ENCODE measurements at places on chromosomes 3 and 15.

- DNase-seq = no peak
Observed at GRCh38 chr3:112333002-112333380, at the start of gene CD200. CD200 (plus strand) TSS chr3:112333156; CDS start chr3:112333213, 57 bp downstream.

- no peak for DNase-seq
Observed at GRCh38 chr3:161070980-161071663, 34.0 kb downstream of the B3GALNT1 start.

GRCh38 chr3:10998542-10998941 lies 6.0 kb downstream of the SLC6A1 start:
- DNase-seq = no peak

DNA sequence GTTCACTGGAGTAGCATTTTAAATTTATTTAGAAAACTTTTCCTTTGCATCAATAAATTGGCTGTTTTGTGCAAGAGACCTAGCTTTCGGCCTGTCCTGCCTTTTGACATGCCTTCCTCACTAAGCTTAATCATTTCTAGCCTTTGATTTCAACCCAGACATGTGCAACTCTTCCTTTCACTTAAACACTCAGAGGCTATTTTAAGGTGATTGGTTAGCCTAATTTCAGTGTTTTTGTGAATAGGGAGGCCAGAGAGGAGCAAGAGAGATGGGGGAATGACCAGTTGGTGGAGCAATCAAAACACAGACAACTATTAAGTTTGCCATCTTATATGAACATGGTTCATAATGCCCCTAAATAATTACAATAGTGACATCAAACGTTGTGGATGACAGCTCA lies 333.4 kb downstream of the SLC9A9 start:
- no peak for DNase-seq

DNA sequence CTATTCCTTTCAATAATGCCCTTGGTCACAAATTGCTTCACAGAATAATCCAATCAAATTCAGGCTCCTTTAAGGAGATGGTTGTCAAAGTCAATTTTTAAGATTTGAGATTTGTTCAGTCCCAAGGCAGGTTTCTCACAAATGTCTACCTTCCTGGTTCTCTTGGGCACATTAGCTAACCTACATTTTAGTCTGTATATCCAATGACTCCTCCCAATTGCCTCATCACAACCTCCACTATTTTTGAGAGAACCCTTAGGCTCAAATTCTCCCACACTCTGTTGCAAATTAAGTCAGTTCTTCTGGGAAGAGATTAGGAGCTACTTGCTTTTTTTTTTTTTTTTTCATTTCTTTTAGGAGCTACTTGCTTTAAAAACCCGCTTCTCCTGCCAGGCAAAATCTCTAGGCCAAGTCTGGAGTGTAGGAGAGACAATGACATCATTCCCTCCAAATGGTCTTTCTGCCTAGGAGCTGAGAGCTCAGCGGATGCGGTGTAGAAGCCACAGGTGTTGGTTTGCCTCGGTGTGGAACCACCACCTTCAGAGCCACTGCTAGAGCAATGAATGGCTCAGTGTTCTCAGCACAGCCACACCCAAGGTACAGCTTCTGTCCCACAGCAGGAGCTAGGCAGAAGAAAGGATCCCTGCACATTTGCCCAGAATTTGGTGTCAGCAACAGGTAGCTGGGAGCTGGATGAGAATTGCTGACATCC lies 10.0 kb upstream of the INO80 start:
- DNase-seq = no peak

- DNase-seq = no peak
Observed at GRCh38 chr3:117019082-117019713, 309.6 kb downstream of the TUSC7 start.

GRCh38 chr3:101729586-101729985 lies 5.2 kb downstream of the CEP97 start:
- no peak for DNase-seq

DNA sequence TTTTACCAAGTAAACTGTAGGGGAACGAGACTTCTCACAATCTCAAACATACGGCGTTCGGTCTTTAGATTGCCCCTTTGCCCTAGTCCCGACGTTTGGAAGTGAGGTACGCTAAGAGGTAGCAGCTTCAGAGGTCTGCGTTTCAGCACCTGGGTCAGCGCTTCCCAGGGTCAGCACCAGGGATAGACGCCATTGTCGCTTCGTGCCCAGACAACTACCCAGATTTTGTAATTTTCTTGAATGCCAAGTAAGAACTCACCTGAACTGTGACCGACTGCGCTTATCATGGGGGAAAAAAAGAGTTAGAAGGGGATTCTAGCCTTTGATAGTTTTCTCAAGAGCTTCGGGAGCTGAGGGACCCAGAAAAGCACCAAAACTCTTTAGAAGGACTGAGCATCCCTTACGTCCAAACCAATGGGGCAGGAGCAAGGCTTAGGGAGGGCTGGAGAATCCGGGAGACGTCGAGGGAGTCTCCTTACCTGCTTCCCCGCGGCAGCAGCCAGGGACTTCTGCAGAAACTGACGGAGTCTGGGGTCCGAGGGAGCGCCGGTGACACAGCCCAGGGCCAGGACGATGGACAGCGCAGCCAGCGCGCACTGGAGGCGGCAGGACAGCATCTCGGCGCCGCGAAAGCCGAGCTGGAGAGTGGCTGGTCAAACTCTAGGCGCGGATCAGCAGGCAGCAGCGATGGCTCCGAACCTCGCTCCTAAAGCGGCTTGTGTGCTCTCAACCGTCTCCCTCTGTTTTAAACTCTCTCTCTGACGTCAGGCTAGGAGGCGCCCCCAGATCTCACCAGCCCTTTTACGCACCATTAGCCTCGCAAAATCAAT lies at the start of gene SST:
Gene SST (minus strand): TSS at position 720 of the 830 bp plus-strand sequence. CDS start 103 bp downstream, at position 617.
- no peak for DNase-seq

GRCh38 chr15:96311256-96311955 lies 19.1 kb upstream of the NR2F2 start:
- no peak for DNase-seq

- no peak for DNase-seq
Observed at GRCh38 chr3:38008191-38008701, 17.7 kb downstream of the VILL start.

- no peak for DNase-seq
Observed at GRCh38 chr15:80006946-80007345, 36.0 kb upstream of the BCL2A1 start.

DNA sequence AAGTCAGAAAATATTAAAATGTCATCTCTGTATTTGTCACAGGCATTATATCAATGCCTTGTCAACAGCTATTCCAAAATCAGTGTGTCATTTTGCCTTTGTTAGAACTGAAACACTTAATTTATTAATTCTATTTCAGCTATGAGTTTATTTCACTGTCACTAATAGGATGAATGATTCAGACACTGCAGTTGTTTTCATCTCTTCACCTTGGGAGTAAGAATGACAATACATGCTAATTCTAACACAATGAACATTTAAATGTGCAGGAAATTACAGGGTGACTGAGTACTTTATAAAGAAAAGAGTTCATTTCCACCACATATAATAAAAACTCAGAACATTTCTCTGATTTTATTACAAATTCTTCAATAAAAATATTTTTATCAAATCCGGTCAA lies 109.7 kb downstream of the P2RY1 start:
- DNase-seq = no peak
